CD4-positive, alpha-beta memory T cell (primary cell): ENCODE measurements at places on chromosomes 11 and 22. TPM values are rescaled to one million over a fixed set of nuclear protein-coding genes. Genes with fewer than 3 reads are reported as not detected.

RASL10A gene
- total RNA-seq: 0.79 TPM

SH3BP1 gene
- 89.2 TPM for total RNA-seq

APOA1 gene
- total RNA-seq: 0.75 TPM

IPO7 gene
- 63.4 TPM for total RNA-seq

DDX17 gene
- total RNA-seq: 960 TPM

MS4A3 gene
- total RNA-seq: not detected

TREH gene
- not detected for total RNA-seq

DBX1 gene
- total RNA-seq: not detected

BIK gene
- 2.7 TPM for total RNA-seq

UPK2 gene
- not detected for total RNA-seq

MRPL40 gene
- 16.8 TPM for total RNA-seq

- H3K36me3 ChIP-seq: peaks cover 94% of the 10 kb centered on the region
- H3K4me1 ChIP-seq: peaks cover 3% of the 10 kb centered on the region
- no peaks in the 10 kb centered on the region for H3K27me3 ChIP-seq
- H3K27ac ChIP-seq: no peak overlapping the region
Observed at GRCh38 chr11:128765571-128766549, 72.0 kb downstream of the FLI1 start.

DNA sequence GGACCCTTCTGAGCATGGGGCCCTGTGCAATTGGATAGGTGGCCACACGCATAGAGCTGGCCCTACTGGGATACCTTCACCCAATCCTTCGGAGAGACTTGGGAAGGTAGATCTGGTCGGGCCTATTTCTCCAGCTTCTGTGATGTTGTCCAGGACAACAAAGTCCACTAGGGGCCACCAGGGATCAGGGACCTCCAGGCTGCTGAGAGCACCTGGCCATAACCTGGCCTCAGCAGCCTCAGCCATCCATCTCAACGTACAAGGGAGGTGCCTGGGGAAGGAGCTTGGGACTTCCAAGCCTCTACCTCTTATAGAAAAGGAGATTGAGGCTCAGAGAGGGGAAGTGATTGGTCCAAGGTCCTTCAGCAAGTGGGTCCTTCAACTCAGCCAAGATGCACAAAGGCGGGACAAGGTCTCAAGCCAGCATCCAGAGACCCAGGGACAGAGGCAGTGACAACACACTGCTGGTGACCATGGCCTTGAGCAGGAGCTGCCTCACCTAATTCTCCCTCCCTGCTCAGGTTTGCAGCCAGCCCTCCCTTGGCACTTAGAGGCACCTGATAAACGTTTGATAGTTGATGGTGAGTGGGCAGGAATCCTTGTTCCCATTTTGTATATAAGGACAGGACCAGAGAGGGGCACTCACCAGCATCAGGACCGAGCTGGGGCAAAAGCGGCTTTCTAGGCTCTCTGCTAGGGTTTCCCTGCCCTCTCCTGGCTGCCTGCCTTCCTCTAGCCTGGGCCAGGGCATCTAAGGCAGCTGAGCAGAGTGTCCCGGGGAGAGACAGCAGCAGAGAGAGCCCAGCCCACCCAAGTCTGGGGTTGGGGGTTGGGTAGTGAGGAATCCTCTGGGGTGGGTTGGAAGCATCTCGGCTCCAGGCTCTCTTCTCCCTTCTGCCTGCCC, 4.5 kb downstream of the RAC2 start:
- H3K36me3 ChIP-seq: peaks cover 43% of the 10 kb centered on the region
- no peak overlapping the region for H3K4me3 ChIP-seq
- peaks cover 81% of the 10 kb centered on the region for H3K4me1 ChIP-seq
- H3K27me3 ChIP-seq: no peaks in the 10 kb centered on the region

GRCh38 chr22:29345932-29346331, 30.4 kb upstream of the RASL10A start:
- no peaks in the 10 kb centered on the region for H3K27me3 ChIP-seq
- no peak overlapping the region for H3K27ac ChIP-seq
- H3K4me1 ChIP-seq: no peaks in the 10 kb centered on the region

- no peaks in the 10 kb centered on the region for H3K4me1 ChIP-seq
- no peak overlapping the region for H3K27ac ChIP-seq
Observed at GRCh38 chr11:27239305-27239942, 123.6 kb downstream of the CCDC34 start.

- no peaks in the 10 kb centered on the region for H3K36me3 ChIP-seq
- no peaks in the 10 kb centered on the region for H3K4me1 ChIP-seq
- DNase-seq: no peak
- H3K4me3 ChIP-seq: no peak overlapping the region
- H3K27me3 ChIP-seq: no peaks in the 10 kb centered on the region
- H3K27ac ChIP-seq: no peak overlapping the region
Observed at GRCh38 chr11:82671451-82671850, 62.2 kb downstream of the FAM181B start.

GRCh38 chr22:19177164-19178064, 1.1 kb downstream of the SLC25A1 start:
- no peaks in the 10 kb centered on the region for H3K36me3 ChIP-seq
- H3K4me1 ChIP-seq: peaks cover 35% of the 10 kb centered on the region
- DNase-seq: no peak
- no peaks in the 10 kb centered on the region for H3K27me3 ChIP-seq
- peak overlapping the region; percentile 66 for H3K4me3 ChIP-seq

- no peak for DNase-seq
- no peaks in the 10 kb centered on the region for H3K36me3 ChIP-seq
- H3K4me3 ChIP-seq: no peak overlapping the region
- no peak overlapping the region for H3K27ac ChIP-seq
- H3K4me1 ChIP-seq: no peaks in the 10 kb centered on the region
- no peaks in the 10 kb centered on the region for H3K27me3 ChIP-seq
Observed at GRCh38 chr11:59259047-59259446, 46.3 kb upstream of the MPEG1 start.

DNA sequence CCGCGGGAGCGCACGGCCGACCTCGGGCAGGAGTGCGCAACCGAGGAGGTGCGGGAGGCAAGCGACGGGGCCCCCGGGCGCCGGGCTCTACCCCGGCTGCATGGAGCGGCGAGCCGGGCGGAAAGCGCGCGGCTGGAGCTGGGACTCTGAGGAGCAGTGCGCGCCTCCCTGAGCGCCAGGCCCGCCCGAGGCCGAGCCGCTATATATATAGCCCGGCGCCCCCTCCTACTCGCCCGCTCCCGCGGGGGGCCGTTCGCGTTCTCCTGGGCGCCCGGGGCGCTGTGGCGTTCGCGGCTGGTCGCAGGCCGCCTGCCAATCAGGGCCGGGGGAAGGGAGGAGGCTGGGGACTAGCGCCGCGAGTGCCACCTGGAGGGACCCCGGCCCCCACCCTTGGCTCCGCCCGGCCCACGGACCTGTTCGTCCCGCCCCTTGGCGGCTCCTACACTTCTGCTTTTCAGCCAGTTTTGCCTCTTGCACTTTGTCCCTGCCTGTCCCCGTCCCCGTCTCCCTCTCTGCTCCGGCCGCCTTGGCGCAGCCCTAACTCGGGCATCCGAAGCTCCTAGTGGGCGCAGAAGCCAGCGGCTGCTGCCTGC, at the start of gene FGF4:
FGF4 (minus strand) TSS at position 179 of the 593 bp plus-strand sequence. CDS start 257 bp downstream, outside the sequence.
- no peak for DNase-seq
- H3K27ac ChIP-seq: no peak within 1 kb of the TSS
- H3K36me3 ChIP-seq: no peaks in the 10 kb centered on the region
- H3K27me3 ChIP-seq: no peaks in the 10 kb centered on the region
- H3K4me1 ChIP-seq: no peaks in the 10 kb centered on the region
- no peak within 1 kb of the TSS for H3K4me3 ChIP-seq

GRCh38 chr11:56932572-56933220, 56.0 kb upstream of the OR5AK2 start:
- H3K27ac ChIP-seq: no peak overlapping the region
- H3K36me3 ChIP-seq: no peaks in the 10 kb centered on the region
- DNase-seq: no peak
- no peak overlapping the region for H3K4me3 ChIP-seq
- H3K4me1 ChIP-seq: no peaks in the 10 kb centered on the region

DNA sequence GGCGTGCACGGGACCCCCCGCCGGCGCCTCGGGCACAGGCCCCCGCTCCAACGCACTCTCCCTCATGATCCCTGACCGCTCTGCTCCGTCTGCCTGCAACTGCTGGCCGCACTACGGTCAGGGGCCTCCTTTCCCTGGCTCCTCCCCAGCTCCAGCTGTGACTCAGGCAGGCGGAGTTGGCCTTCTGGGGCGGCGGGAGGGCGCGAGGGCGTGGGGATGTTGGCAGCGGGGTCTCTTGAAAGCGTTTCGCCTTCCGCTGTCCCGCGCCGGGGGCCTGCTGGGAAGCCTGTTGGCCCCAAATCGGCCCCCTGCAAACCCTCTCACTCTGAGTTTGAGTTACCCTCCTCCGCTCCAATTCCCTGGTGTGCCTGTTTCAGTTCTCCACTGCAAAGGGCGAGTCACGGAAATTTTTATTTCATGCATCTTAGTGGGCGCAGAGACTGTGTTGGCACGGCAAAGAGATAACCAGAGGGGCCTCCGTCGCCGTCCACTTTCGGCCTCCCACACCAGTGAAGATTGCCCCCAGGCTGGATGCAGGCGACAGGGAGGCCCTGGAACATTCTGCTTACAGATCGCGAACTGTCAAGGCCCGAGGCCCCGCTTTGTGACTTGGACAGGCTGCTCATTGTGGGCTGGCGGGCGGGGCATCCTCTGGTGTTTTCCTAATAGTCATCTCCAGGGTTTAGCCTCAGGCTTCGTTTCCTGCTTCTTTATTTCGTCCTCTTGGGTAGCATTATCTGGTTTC, at the start of gene CAVIN3:
CAVIN3 (minus strand) TSS at position 91 of the 745 bp plus-strand sequence; CDS start at position 66, 25 bp downstream.
- H3K27ac ChIP-seq: no peak within 1 kb of the TSS
- H3K4me3 ChIP-seq: no peak within 1 kb of the TSS
- peaks cover 10% of the 10 kb centered on the region for H3K4me1 ChIP-seq
- H3K36me3 ChIP-seq: no peaks in the 10 kb centered on the region
- peaks cover 12% of the 10 kb centered on the region for H3K27me3 ChIP-seq

DNA sequence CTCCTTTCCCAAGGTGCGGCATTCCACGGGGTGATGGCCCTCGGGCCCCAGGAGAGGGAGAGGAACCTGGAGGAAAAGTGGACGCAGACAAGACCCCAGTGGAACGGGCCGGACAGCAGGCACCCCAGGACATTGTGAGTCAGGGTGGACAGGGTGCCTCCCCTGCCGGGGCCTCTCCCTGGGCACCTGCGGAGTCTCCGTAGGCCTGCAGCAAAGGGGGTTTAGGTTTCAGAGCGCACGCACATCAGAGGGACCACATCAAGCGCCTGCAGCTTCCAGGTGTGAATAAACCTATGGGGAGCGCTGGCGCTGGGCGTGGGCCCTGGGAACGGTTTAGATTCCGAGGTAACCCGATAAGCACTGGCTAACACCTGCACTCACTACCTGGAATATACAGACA, 22.7 kb upstream of the FGF19 start:
- no peak overlapping the region for H3K27ac ChIP-seq
- H3K27me3 ChIP-seq: peaks cover 5% of the 10 kb centered on the region
- no peak for DNase-seq
- no peaks in the 10 kb centered on the region for H3K36me3 ChIP-seq
- H3K4me3 ChIP-seq: no peak overlapping the region

- no peaks in the 10 kb centered on the region for H3K27me3 ChIP-seq
- no peaks in the 10 kb centered on the region for H3K4me1 ChIP-seq
- H3K27ac ChIP-seq: no peak overlapping the region
- H3K36me3 ChIP-seq: no peaks in the 10 kb centered on the region
- H3K4me3 ChIP-seq: no peak overlapping the region
Observed at GRCh38 chr11:126118806-126119205, 56.1 kb upstream of the CDON start.

- DNase-seq: no peak
- peak overlapping the region; percentile 63 for H3K27ac ChIP-seq
- H3K36me3 ChIP-seq: peaks cover 16% of the 10 kb centered on the region
- peaks cover 33% of the 10 kb centered on the region for H3K4me1 ChIP-seq
Observed at GRCh38 chr22:37657590-37658132, 862 bp upstream of the PDXP start.

GRCh38 chr11:32908619-32909018, 16.0 kb downstream of the QSER1 start:
- no peaks in the 10 kb centered on the region for H3K36me3 ChIP-seq
- no peaks in the 10 kb centered on the region for H3K27me3 ChIP-seq
- no peak overlapping the region for H3K27ac ChIP-seq
- DNase-seq: no peak
- no peaks in the 10 kb centered on the region for H3K4me1 ChIP-seq

GRCh38 chr11:112225753-112226061, 521 bp upstream of the PTS start:
- H3K4me1 ChIP-seq: peaks cover 15% of the 10 kb centered on the region
- H3K36me3 ChIP-seq: peaks cover 13% of the 10 kb centered on the region
- DNase-seq: no peak
- peak overlapping the region; percentile 98 for H3K27ac ChIP-seq

DNA sequence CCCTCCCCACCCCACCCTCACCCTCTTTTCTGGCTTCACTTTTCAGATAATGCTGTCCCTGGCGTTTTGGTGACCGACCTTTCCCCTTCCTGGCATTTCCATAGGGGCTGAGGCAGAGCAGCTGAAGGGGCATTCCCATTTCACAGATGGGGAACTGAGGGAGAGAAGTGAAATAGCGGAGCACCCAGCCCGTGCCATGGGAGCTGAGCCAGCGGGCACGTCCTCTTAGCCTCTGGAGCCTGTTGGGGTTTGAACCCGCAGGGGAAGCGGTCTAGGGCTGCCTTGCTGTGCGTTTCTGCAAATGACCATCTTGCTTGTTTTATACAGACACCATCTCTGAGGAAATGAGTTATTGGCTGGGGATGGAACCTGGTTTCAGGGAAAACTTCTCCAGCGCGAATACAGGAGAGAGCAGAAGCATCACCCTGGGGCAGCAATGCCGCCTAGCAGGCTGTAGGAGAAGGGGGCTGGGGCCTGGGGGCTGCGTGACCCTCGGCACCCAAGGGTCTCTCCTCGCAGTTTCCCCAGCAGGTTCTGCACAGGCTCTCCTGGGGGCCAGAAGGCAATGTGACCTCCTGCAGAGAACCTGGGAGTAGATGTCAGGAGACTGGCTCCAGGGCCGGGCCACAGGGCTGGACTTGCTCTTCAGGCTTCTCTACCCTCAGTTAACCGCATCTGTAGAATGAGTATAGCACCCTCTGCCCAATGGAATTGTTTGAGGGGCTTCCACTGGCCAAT, 1.5 kb downstream of the PTPRJ start:
- H3K27ac ChIP-seq: peak overlapping the region; percentile 53
- no peaks in the 10 kb centered on the region for H3K27me3 ChIP-seq
- peaks cover 49% of the 10 kb centered on the region for H3K4me1 ChIP-seq
- DNase-seq: no peak
- no peaks in the 10 kb centered on the region for H3K36me3 ChIP-seq

DNA sequence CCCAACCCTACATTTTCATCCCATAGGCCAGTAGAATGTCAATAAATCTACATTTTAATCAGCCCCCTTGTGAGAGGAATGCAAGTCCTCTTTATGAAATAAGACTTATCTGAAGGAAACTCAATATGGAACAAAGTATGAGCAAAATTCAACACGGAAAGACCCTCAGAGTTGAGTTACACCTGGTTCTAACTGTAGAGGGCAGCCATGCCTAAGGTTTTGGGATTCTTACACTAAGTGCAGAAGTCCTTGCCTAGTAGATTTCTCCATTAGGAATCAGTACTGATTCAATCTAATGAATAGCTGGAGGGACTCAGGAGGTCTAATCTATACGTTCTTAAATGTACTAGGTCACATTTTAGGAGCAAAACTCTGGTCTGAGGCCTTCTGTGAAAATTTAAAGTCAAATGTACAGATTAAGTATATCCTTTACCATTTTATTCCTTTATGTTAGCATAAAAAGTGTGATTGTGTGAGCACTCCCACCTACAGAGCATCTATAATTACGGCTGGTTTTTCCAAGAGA, 904.5 kb downstream of the DLG2 start:
- H3K4me1 ChIP-seq: no peaks in the 10 kb centered on the region
- H3K27ac ChIP-seq: no peak overlapping the region
- DNase-seq: no peak
- H3K4me3 ChIP-seq: no peak overlapping the region
